ENCODE measurements at places on chromosomes 5 and 9. TPM values are rescaled to one million over a fixed set of nuclear protein-coding genes. Genes with fewer than 3 reads are reported as not detected.

DNA sequence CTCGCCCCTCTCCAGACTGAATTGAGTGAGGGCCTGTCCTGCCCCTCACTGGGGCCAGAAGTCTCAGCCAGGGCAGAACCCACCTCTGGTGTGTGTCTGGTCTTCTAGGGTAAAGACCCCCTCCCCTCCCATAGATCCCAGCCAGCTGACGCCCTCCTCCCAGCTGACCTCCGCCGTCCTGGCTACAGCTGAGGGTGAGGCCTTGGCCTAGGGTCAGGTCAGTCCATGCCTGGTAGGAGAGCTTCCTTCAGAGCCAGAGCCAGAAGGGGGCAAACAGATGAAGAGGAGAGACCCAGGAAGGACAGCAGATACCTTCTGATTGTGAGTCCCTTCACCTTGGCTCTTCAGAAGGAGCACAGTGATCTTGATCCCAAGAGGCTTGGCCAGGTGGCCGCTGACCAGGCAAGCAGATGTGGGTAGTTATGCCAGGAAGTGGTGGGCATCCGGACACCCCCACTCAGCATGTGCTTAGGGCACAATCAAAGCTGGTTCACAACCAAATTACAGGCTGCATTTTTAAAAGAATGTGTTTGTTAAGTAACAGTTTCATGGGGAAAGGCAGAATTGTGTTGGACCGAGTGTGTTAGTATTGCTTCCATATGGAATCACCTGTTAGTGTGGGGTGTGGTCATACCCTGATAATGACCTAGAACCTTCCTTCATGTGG lies 29.9 kb downstream of the JADE2 start:
- peaks cover 4% of the 10 kb centered on the region for H3K36me3 ChIP-seq
- no peaks in the 10 kb centered on the region for H3K27me3 ChIP-seq
- DNase-seq = no peak

- peaks cover 13% of the 10 kb centered on the region for H3K4me1 ChIP-seq
- no peak for DNase-seq
- no peaks in the 10 kb centered on the region for H3K27me3 ChIP-seq
- peaks cover 8% of the 10 kb centered on the region for H3K36me3 ChIP-seq
- H3K4me3 ChIP-seq = no peak overlapping the region
These were observed 6.2 kb downstream of the ZER1 start for GRCh38 chr9:128765499-128765898.

Gene GRM6
- total RNA-seq = not detected

DNA sequence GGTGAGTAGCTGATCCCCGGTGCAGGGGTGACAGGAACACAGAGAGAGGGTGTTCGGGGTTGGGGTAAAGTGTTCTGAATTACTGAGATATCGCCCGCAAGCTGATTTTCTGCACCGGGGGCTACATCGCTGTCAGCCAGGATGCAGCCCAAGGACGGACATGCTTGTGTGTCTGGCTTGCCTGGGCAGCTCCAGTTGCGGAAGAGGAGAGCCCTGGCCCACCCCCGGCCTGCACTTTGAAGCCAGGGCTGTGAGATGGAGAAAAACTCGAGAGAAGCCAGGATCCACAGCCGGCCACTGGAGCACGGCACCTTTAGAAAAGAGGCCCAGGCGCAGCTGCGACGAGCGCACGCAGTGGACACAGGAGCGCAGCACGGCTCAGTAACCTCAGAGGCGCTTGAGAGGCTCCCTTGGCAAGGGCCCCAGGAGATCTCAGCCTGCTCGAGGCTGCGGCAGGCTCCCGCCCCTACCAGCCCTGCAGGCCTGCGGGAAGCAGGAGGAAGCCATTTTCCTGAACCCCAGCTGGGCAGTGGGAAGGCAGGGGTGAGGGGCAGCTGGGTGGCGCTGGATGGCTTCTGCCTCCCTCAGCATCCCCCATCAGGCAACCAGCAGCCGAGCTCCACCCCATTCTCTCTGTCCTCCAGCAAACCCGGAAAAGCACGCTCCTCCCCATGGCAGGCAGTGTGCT lies 59.2 kb downstream of the C9orf50 start:
- peaks cover 37% of the 10 kb centered on the region for H3K4me1 ChIP-seq
- peak overlapping the region; percentile 20 for H3K27ac ChIP-seq
- peaks cover 2% of the 10 kb centered on the region for H3K36me3 ChIP-seq
- H3K4me3 ChIP-seq = no peak overlapping the region
- H3K27me3 ChIP-seq = no peaks in the 10 kb centered on the region

Gene RNF208
- total RNA-seq = 7.2 TPM

DNA sequence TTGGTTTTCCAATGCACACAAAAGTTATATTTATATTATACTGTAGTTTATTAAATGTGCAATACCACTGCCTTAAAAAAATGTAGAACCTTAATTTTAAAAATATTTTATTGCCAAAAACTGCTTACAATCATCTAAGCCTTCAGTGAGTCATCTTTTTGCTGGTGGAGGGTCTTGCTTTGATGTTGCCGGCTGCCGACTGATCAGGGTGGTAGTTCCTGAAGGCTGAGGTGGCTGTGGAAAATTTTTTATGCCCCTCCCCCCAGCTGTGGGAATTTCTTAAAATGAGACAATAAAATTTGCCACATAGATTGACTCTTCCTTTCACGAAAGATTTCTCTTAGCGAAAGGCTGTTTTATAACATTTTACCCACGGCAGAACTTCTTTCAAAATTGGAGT lies 75.9 kb upstream of the SLC25A51 start:
- no peak for DNase-seq
- peaks cover 13% of the 10 kb centered on the region for H3K4me1 ChIP-seq
- H3K27ac ChIP-seq = no peak overlapping the region
- H3K36me3 ChIP-seq = no peaks in the 10 kb centered on the region
- no peaks in the 10 kb centered on the region for H3K27me3 ChIP-seq

- no peaks in the 10 kb centered on the region for H3K36me3 ChIP-seq
- H3K27me3 ChIP-seq = no peaks in the 10 kb centered on the region
- no peak within 1 kb of the TSS for H3K27ac ChIP-seq
- H3K4me3 ChIP-seq = no peak within 1 kb of the TSS
- H3K4me1 ChIP-seq = no peaks in the 10 kb centered on the region
These were observed at the start of gene PCDHGA3 for GRCh38 chr5:141343242-141343952. Gene PCDHGA3, plus strand, starts transcription at chr5:141343829. Its CDS starts 205 bp downstream, at chr5:141344034.

GRCh38 chr9:105865285-105865684 lies 170.9 kb downstream of the TMEM38B start:
- H3K4me1 ChIP-seq = no peaks in the 10 kb centered on the region
- H3K36me3 ChIP-seq = no peaks in the 10 kb centered on the region
- no peak overlapping the region for H3K27ac ChIP-seq
- no peak overlapping the region for H3K4me3 ChIP-seq
- DNase-seq = no peak

Gene BRINP1
- total RNA-seq = 0.16 TPM

Gene CCT5
- 159 TPM for total RNA-seq

GRCh38 chr9:109440797-109441287 lies 57.3 kb downstream of the PTPN3 start:
- H3K36me3 ChIP-seq = no peaks in the 10 kb centered on the region
- H3K27me3 ChIP-seq = no peaks in the 10 kb centered on the region
- H3K27ac ChIP-seq = peak overlapping the region; percentile 23
- peaks cover 5% of the 10 kb centered on the region for H3K4me1 ChIP-seq
- no peak overlapping the region for H3K4me3 ChIP-seq
- no peak for DNase-seq

Gene KLF4
- 113 TPM for total RNA-seq

Gene ZNF883
- 7.3 TPM for total RNA-seq

- H3K27me3 ChIP-seq = no peaks in the 10 kb centered on the region
- peak overlapping the region; percentile 46 for H3K4me3 ChIP-seq
- H3K4me1 ChIP-seq = peaks cover 59% of the 10 kb centered on the region
- peak overlapping the region; percentile 97 for H3K27ac ChIP-seq
- H3K36me3 ChIP-seq = no peaks in the 10 kb centered on the region
These were observed 89.8 kb upstream of the COL5A1 start for GRCh38 chr9:134551644-134552348.

DNA sequence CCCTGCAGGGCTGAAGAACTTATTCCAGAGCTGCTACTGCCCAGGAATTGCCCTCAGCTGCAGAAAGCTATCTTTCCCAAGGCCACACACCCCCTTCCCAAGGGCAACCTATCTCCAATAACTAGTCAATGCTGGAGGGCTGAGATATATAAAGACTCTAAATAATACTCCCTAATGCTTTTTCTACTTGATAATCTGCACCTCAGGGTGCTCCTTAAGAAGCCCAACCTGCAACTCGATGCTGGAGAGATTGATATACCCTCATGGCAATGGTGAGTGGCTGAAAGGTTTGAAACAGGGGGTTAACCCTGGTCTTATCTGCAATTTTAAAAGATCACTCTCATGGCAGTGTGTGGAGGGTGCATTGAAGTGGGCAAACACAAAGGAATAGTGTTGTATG lies 142.7 kb upstream of the APC start:
- no peak for DNase-seq
- no peaks in the 10 kb centered on the region for H3K36me3 ChIP-seq
- H3K27me3 ChIP-seq = peaks cover 32% of the 10 kb centered on the region
- H3K27ac ChIP-seq = no peak overlapping the region
- no peaks in the 10 kb centered on the region for H3K4me1 ChIP-seq

Gene OMD
- total RNA-seq = 31.1 TPM

GRCh38 chr9:133709015-133709611 lies 29.0 kb downstream of the SARDH start:
- no peak overlapping the region for H3K4me3 ChIP-seq
- DNase-seq = no peak
- peaks cover 14% of the 10 kb centered on the region for H3K4me1 ChIP-seq
- no peak overlapping the region for H3K27ac ChIP-seq
- H3K27me3 ChIP-seq = peaks cover 9% of the 10 kb centered on the region

DNA sequence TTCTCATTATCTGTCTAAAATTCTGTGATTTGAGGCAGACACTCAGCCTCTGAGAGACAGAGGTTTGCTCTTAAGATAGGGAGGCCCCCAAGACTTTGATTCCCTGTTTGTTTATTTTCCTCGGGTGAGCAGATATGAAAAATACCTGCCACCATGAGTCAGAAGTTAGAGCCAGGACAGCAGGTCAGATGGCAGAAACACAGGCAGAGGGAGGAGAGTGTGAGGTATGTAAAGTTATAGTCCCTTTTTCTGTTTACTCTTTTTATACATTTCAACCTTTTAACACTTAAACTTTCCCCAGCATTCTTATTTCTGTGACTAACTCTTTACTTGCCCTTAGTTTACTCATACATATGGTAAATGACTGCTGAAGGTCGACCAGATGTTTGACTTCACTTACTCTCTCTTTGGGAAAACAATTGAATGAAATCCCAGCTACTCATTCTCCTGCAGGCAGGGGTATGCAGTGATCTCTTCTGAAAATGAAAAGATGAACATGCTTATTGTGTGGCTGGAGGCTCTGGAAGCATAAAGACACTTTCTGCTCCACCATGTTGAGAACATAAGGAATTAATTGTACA lies 383.8 kb downstream of the NTRK2 start:
- H3K27ac ChIP-seq = peak overlapping the region; percentile 61
- no peaks in the 10 kb centered on the region for H3K36me3 ChIP-seq
- H3K4me1 ChIP-seq = peaks cover 13% of the 10 kb centered on the region
- peaks cover 14% of the 10 kb centered on the region for H3K27me3 ChIP-seq

DNA sequence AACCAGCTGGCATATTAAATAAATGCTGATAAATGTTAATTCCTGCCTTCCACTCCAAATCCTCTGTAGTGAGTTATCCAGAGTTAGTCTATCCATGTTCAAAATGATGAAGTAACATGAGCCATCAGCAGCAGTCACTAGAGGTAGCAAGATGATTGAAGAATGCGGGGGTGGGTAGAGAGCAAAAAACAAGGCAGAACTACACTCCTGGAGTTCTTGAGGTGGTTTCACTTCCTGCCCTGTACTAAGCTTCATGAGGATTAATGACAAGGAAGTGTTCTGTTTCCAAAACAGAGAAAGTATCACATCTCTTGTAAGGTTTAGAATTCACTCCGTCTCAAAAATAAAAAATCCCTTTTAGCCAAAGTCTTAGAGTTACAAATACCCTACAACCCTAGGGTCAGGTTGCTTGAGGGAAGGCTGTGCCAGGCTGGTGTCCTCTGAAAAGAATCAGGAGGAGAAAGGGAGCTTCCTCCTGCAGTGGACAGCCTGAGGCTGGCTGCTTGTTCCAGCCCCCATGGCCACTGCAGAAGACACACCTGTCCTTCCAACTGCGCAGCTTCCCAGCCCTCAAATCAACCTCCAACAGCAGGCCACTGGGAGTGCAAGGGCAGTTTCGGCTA lies 180.2 kb downstream of the DENND1A start:
- H3K27ac ChIP-seq = no peak overlapping the region
- DNase-seq = no peak
- no peaks in the 10 kb centered on the region for H3K27me3 ChIP-seq
- H3K36me3 ChIP-seq = peaks cover 7% of the 10 kb centered on the region

DNA sequence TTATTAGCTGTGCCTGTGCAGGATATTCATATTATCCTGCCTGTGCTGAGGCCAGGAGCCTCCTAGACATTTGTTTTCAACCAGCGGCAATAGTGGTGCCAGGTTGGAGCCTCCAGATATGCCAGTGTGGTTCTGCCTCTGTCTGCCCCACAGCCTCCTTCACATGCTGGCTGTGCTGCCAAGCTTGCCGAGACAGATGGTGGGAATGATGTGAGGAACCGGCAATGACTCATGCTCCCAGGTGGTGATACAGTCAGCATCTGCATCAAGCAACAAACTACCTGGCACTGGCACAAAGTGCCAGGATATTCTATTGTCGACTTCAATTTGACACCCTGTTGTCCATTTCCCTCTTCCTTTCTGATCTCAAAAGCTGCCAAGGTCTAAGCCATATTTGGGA lies 285.7 kb downstream of the CHSY3 start:
- peaks cover 3% of the 10 kb centered on the region for H3K36me3 ChIP-seq
- H3K4me3 ChIP-seq = no peak overlapping the region
- H3K27me3 ChIP-seq = no peaks in the 10 kb centered on the region
- DNase-seq = no peak
- H3K4me1 ChIP-seq = no peaks in the 10 kb centered on the region

GRCh38 chr9:93960221-93960970 lies 5.2 kb upstream of the BARX1 start:
- no peak overlapping the region for H3K27ac ChIP-seq
- DNase-seq = no peak
- H3K4me3 ChIP-seq = no peak overlapping the region
- peaks cover 43% of the 10 kb centered on the region for H3K4me1 ChIP-seq

- DNase-seq = no peak
- no peak overlapping the region for H3K4me3 ChIP-seq
- H3K4me1 ChIP-seq = no peaks in the 10 kb centered on the region
- no peaks in the 10 kb centered on the region for H3K36me3 ChIP-seq
- H3K27ac ChIP-seq = no peak overlapping the region
These were observed 13.8 kb downstream of the IL9 start for GRCh38 chr5:135881819-135882218.

Gene CDO1
- 6.6 TPM for total RNA-seq

Data from osteocyte (in vitro differentiated cells).